ENCODE measurements at places on chromosomes 3 and 15. TPM values are rescaled to one million over a fixed set of nuclear protein-coding genes. Genes with fewer than 3 reads are reported as not detected.

DNA sequence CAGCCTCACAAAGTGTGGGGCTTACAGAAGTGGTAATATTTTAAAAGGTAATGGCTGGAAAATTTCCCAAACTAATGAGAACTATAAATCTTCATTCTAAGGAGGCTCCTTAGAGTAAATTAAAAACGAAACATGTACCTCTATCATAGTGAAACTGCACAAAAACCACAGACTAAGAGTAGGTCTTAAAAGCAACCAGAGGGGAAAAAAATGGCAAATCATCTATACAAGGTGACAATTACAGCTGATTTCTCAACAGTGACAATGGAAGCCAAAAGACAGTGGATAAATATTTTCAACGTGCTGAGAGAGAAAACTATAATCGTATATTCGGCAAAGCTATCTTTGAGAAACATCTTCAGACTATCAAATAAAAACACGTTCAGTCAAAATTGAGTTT lies 20.6 kb downstream of the HEG1 start:
- no peak for DNase-seq

GRCh38 chr15:65395567-65396202 lies 17.9 kb upstream of the IGDCC3 start:
- DNase-seq, result no peak

- no peak for DNase-seq
These were observed 14.8 kb upstream of the HCN4 start for GRCh38 chr15:73383310-73384189.

DNA sequence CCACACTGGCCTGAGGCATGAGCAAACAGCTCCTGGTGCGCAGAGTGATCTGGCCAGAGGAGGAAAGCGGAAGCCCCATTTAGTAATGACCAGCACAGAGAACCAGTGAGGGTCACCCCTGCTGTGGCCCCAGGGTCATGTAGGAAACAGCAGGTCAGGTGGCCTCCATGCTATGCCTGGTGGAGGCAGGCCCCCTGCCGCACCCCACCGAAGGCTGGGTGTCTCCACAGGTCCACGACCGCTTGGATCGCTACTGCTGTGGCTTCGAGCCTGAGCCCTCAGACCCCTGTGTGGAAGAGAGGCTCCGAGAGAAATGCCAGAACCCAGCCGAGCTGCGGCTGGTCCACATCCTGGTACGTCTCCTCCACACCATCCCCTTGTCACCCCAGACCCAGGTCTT lies 52.6 kb downstream of the POMGNT2 start:
- DNase-seq, result no peak

- no peak for DNase-seq
These were observed 657 bp downstream of the PATL2 start for GRCh38 chr15:44710236-44711095.

DNA sequence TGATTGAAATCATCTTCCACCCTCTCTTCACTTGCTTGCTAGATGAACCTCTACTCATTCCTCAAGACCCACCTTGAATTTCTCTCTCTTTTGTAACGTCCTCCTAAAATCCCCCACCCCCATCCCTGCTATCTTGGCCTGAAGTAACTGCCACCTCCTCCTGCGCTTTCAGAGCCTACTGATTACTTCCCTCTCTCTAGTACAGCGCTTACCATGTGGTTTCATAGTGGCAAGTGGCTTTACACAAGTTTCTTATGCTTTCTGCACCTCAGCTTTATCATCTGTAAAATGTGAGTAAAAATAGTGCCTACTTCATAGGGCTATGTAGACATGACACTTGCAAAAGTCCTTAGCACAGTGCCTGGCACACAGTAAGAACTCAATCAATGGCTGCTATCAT lies 28.7 kb upstream of the DAZL start:
- DNase-seq, result no peak

DNA sequence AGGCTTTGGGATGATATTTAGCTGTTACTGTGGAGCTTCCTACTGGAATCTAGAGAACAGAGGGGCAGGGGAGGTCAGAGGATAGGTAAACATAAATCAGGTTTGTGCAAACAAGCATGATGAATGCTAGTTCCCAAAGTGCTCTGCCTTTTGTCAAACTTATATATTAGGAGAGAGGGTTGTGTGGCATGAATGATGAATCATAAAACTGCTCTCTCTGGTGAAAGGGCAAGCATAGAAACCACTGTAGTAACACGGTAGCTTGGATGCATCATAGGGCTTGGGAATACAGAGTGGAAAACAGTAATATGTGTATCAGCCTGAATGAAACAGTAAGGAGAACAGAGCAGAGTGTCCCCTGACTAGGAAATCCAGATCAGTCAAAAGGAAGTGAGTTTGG lies 486.7 kb downstream of the IL5RA start:
- no peak for DNase-seq

- no peak for DNase-seq
These were observed 45.9 kb downstream of the IL5RA start for GRCh38 chr3:3064297-3064696.

TRAK1 gene
- total RNA-seq, result 17.8 TPM

CCRL2 gene
- total RNA-seq, result 2.5 TPM

GRCh38 chr3:25235031-25235430 lies 193.0 kb upstream of the RARB start:
- DNase-seq, result no peak

CFAP100 gene
- total RNA-seq, result not detected

DNA sequence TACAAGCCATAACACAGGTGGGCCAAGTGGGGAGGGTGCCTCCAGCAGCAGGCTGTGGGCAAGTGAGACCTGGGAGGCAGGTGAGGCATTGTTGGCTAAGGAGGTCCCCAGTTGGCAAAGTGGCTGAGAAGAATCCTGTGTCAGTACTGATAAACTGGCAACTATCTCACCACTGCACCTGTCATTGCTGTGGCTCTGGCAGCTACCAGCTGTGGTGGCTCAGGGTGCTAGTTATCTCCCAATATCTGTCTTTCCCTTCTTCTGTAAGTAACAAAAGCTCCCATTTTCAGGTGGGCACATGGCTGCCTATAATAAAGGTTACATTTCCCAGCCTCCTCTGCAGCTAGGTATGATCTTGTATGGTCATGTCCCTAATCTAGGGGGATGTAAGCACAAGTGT lies 80.6 kb upstream of the RNF7 start:
- no peak for DNase-seq

DNA sequence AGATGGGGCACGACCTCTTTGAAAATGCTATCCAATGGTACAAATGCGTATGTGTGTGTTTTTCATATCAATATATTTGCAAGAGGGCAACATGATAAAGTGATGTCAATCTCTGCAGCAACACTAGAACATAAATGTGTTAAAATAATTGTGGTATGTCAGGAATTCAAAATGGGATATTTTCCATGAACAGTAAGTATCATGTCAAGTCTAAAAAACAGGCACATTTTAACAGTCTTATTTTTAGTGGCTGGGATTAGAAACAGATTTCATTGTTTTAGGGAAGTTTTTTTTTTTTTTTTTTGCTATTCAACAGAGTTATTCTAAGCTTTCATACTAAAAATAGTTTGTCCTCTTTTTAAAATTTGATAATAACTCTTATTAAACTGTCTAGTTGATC lies 209.8 kb downstream of the GAP43 start:
- DNase-seq, result no peak

DNA sequence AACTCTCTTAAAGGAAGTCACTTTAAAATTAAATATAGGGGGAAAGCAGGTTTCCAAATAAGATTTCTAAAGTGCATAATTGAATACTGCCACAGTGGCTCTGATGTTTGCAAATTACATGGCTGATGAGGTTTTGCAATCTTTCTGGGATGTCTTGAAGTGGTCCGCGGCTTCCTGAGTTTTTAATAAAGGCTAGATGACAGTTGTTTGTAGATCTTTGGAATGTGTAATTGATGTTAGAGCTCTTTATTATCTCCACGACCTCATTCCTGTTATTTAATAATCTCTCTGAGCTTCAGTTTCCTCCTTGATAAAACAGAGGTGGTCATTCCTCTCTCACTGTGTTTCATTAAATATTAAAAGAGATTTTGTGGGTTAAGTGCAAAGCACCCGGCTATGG lies 27.0 kb upstream of the CEMIP start:
- DNase-seq, result no peak

DNA sequence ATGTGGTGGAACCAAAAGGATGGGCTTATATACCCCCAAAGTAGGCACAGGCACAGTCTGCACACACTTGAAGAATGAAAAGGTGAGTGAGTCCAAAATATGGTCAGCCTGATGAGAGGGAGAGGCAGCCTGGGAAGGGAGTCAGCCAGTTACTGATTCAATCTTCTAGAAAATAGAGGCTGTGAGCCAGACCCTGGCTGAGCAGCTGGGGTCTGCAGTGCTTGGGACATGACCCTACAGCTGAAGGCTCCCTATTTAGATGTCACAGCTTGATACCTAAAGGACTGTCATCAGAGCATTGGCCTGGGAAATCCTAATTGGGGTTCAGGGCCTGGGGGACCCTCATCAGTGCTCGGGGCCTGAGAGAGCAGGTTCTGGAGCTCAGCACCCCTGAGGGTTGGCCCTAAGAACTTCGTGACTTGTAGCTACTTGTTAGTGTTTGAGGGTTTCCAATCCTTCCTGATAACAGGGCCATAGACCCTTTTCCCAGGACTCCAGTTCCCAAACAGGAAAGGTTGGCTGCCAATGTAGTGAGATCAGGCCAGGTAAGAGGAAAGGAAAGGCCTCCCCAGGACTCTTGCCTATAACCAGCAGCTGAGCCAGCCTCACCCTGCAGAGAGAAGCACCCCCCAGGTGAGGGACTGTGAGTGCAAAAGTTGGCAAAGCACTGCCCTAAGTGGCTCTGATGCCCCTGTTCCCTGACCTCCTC lies 54.7 kb upstream of the SLCO2A1 start:
- DNase-seq, result no peak

DNA sequence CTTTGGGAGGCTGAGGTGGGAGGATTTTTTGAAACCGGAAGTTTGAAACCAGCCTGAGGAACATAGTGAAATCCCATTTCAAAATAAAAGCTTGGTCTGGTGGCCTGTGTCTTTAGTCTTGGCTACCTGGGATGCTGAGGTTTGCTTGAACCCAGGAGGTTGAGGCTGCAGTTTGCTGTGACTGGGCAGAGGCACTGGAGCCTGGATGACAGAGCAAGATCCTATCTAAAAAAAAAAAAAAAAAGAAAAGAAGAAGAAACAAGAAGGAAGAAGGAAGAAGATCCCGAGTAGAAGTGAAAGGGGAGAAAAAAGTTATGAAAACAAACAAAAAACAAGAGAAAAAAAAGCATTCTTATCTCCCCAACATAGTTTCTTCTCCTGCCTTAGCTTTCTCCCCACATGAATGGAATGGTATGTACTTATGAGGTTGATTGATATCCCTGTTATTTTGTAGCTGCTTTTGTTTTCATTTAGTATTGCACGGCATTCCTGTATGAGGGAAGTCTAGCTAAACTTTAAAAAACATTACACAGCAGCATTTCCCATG lies 42.4 kb downstream of the TMEM40 start:
- no peak for DNase-seq

RPSA gene
- 2,329 TPM for total RNA-seq

- DNase-seq, result no peak
These were observed 166.2 kb downstream of the CHDH start for GRCh38 chr3:53680028-53680427.

SOX14 gene
- not detected for total RNA-seq

FSIP1 gene
- 0.60 TPM for total RNA-seq

DNA sequence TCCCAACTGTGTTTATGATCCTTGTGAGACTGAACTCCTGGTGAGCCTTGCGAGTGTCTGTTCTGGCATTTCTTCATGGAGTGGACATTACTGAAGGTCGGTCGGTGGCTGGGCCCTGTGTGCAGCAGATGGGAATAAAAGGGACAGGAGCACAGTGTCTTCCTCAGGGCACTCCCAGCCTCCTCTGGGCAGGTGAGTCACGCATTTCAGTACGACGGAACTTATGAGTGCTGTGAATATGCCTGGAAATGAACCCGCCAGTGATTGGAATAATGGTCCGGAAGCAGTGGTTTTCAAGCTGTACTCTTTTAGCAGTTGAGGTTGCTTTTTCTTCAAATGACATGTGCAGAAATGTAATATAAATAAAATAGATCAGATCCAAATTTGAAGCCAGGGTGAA lies 55.1 kb downstream of the LARS2 start:
- DNase-seq, result no peak

DNA sequence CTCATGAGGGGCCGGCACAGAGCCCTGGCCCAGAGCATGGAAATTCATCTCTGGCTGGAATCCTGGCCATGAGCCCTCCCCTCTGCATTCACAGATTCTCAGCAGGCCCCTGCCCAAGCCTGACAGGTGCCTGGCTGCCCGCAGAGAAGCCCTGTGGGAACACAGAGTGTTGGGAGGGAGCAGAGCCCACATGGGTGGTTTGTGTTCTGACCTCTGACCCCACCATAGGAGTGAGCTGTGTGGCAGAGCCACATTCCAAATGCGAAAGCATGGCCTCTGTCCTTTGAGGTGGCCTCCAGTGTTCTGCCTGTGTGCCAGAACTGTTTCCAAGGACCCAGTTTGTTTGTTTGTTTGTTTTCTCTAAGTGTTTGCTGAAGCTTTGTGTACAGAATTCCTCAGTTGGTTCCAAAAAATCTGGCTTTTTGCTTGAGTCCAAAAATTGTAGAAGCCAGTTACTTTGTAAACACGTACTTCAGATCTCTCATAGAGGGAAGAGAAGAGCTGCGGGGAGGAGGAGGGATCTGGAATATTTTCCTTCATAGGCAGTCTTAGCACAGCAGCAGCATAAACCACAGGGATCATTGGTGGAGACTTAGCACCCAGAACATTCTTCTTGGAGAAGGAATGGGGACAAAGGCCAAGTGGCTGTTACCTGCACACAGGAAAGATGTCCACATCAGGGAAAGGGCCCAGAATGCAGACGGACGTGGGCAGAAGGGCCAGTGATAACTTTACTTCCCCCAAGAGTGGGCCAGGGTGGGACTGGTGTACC lies 36.0 kb downstream of the GRAMD2A start:
- no peak for DNase-seq

GRCh38 chr3:34212175-34212574 lies 413.7 kb downstream of the PDCD6IP start:
- DNase-seq, result no peak

CADPS gene
- not detected for total RNA-seq

SUCNR1 gene
- 0.05 TPM for total RNA-seq

DNA sequence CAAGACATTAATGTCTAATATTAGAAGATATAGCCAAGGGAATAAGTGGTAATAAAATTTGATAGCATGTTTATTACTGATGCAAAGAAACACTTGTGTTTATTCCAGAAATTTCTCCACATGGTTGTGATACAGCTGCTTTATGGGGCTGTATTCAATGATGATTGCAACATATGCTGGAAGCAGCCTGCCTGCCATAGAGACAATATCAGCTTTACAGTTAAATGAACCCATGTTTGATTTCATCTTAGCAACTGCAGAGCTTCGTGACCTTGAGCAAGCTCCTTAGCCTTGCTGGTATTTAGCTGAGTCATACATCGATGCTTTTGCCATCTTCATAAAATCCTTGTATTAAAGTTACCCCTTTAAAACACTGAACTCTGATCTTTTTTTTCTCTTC lies 168.1 kb upstream of the STAC start:
- DNase-seq, result no peak

CYP8B1 gene
- total RNA-seq, result not detected

DNA sequence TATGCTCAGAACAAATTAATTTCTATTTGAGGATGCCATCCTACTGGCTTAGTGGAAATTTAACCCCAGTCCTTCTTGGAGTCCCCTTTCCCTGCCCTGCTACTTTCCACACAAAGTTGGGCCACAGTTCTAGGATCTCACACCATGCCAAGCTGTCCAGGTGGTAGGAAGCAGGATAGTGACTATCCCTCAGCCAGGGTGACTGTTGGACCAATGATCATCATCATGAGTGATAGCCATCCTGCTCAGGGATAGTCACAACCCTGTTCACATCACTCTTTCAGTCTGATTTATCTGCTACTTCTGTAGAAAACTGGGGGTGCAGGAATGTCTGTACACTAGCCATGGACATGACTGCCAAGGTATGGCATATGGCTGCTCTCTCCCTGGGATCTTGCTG lies 12.8 kb downstream of the HRG start:
- no peak for DNase-seq

ISL2 gene
- total RNA-seq, result 0.83 TPM

TGM5 gene
- not detected for total RNA-seq

Data from activated T-cell treated with anti-CD3 and anti-CD28 coated beads, Interleukin-2, amount 50 U/mL, for 72 hours (primary cell).